Eye (tissue), 1 donor: ENCODE measurements at places on chromosomes 2 and 18.
A peak's percentile ranks its signal among the peaks of the same experiment; 100 is the strongest.

- peak; percentile 44 for DNase-seq
These were observed 248.8 kb downstream of the RDH14 start for GRCh38 chr2:18311420-18312195.

- peak; percentile 91 for DNase-seq
These were observed 779 bp upstream of the LYPD6 start for GRCh38 chr2:149329489-149330126.

DNA sequence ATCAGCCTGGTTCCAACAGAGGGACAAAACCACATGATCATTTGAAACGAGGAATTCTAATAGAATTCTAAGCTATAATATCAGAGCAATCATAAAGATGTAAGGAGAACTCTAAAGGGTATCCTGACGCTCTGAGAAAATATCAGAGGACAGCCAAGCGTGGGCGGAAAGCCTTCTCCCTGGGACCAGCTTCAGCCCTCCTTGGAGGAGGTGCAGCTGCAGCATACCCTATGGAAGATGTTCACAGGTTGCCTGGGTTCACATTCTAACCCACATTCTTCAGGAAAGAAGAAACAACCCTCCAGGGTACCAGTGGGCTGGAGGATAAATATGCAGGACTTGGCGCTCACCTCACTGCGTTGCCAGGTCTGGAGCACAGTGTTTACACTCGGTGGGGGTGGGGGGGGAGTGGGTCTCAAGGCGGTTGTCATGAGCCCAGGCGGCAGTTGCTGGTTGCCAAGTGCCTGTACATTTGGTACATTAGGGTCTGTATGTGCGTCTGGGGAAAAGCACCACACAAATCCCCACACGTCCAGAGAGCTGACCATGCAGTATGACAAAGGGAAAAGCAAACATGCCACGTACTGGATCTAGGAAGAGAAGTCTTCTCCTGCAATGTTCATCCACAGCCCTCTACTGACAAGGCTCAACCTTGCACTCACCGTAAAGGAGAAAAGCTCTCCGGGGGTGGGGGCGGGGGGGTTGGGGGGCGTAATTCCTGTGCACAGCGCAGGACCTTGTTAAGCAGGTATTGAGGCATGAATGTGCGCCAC is 80.5 kb downstream of the CDH19 start:
- DNase-seq, result peak; percentile 13

- DNase-seq, result no peak
These were observed 376.9 kb downstream of the MTX2 start for GRCh38 chr2:176646033-176646615.

DNA sequence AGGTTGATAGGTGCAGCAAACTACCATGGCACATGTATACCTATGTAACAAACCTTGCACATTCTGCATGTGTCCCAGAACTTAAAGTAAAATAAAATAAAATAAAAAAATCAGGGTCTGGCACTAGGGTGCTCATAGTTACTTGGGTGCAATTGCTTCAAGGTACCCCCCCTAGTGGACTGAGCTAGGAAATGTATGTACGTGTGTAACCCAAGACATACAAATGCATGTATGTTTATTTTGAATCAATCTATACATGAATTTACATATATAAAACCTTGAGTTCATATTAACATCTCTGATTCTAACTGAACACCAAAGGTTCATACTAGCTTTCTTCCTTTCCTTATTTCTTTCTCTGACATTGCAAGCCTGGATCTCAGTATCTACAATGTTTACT is 51.5 kb downstream of the USP37 start:
- no peak for DNase-seq

DNA sequence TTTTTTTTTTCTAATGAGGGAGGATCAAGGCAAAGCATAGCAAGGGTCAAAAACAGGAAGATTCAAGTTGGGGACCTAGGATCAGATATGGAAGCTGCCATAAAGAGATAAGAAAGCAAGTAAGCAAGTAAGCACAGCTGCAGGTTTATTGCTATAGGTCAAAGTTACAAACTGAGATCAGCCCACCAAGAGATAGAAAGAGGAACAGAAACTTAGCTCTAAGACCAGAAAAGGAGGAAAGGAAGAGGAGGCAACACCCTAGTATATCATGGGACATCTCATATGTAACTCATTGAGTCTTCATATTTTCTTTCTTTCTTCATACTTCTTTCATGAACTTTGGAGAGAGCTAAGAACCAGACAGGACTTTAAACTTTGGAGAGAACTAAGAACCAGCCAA is 295.9 kb upstream of the CRIM1 start:
- no peak for DNase-seq
